Pancreas (tissue), 10 donors: ENCODE measurements at places on chromosomes 12 and 14.

- DNase-seq, result no peak
Measured at GRCh38 chr12:44570036-44570583, 306.0 kb downstream of the NELL2 start.

GRCh38 chr14:74888164-74889158, 6.7 kb downstream of the DLST start:
- no peak for DNase-seq

- DNase-seq, result no peak
Measured at GRCh38 chr12:84856156-84856900, 56.3 kb downstream of the SLC6A15 start.

DNA sequence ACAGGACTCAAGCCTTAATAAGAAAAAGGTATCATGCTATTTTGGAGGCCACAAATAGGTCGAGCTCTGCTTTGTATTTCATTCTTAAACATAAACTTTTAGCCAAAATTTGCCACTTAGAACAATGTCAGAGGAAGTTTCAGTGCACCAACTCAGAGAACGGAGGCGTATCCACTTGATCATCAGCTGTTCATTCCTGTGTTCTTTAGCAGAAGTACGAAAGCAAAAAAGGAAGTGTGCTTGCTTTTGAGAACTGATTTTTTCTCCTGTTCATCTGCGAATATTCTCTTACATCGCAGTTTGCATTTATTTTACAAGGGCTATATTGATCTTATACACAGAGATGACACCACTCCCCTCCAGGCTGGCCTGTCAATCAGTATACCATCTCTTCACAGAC, 188.6 kb upstream of the SOX5 start:
- no peak for DNase-seq

DNA sequence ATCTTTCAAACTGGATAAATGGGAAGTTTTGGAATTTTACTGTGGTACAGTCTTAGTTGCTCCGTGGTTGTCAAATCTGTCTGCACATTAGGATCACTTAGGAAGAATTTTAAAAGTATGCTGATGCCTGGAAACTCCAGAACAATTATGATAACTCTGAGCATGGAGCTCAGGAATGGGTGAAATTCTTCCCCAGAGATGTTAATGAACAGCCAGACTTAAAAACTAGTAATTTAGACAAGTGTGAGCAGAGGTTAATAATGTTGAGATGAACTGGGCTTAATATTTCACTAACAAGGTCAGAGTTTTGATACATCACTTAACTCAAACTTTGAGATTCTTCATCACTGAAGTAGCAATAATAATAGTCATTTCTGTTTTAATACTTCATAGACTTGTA, 94.5 kb downstream of the NTS start:
- DNase-seq, result no peak

GRCh38 chr14:75307700-75308379, 29.2 kb downstream of the FOS start:
- peak; percentile 90 for DNase-seq

DNA sequence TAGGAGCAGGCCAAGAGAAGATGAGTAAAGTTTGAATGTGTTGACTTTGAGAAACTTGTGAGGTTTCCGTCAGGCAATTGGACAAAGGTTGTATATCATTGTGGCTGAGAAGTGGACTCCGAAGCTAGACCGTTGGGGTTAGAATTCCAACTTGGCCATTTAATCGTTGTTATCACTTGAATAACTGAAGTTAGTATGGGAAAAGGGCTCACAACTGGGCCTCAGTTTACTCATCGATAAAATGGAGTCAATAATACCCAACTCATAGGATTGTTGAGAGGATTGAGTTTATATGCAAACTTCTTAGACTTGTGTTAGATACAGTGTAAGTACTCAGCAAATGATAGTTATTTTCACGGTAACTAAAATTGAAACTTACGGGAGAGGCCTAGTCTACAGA, 846 bp downstream of the SLIRP start:
- no peak for DNase-seq

GRCh38 chr14:91410771-91411536, 6.7 kb downstream of the CCDC88C start:
- no peak for DNase-seq

GRCh38 chr14:22646570-22647254, 2.6 kb upstream of the OR6J1 start:
- DNase-seq, result no peak

DNA sequence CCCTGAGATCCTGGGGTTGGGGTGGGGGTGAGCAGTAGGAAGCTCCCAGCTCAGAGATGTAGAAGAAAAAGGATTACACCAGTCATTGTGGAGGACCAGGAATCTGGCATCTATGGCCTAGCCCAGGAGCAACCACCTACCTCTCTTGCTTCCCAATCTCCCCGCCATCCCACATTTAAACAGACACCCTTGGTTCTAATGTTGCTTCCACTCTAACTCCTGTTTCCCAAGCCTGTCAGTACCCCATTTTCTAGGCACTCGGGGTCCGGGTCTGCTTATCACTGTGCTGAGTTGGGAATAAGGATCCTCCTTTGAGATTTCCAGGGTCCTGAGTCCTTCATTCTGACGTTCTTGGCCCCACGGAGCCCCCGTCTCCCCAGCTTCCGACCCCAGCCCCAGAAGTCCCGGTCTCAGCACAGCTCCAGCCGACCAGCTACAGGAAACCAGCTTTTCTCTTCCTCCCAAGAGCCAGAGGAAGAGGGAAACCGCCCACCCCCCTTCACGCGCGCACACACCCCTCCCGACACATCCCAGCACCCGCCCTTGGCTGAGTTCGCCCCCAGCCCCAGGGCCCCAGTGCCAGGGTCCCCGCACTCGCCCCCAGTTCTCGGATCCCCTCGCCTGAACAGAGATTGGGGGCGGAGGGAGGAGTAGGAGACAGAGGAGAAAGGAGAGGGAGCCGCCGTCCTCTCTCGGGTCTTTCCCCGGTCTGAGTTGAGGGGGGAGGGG, 1.2 kb downstream of the ITGA5 start:
- DNase-seq, result no peak
